Stimulated activated CD4-positive, alpha-beta T cell treated with anti-CD3 and anti-CD28 coated beads, TNF-alpha, amount 100 ng/mL, for 1 hour (primary cell): ENCODE measurements at places on chromosomes 5 and 9.

- no peak for DNase-seq
Observed at GRCh38 chr5:163534492-163535094, 29.2 kb downstream of the MAT2B start.

GRCh38 chr5:134435560-134435959, 23.9 kb upstream of the CDKN2AIPNL start:
- no peak for DNase-seq

DNA sequence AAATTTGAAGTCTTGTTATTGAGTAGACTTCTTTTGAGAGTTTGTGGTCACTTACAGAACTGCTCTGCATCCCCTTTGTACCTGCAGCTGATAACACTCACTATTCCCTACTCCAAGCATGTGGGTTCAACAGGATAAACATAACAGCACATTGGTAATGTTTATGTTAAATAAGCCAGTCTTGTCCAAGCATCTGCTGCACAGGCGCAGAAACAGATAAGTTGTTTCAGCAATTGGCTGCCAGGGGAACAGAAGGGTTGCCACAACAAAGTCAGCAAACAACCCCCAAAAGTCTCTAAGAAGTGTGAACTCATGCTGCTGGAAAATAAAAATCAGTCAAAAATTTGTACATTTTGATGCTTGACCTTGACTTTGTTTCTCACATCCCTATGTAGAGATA, 174.6 kb downstream of the GDNF start:
- DNase-seq: no peak

DNA sequence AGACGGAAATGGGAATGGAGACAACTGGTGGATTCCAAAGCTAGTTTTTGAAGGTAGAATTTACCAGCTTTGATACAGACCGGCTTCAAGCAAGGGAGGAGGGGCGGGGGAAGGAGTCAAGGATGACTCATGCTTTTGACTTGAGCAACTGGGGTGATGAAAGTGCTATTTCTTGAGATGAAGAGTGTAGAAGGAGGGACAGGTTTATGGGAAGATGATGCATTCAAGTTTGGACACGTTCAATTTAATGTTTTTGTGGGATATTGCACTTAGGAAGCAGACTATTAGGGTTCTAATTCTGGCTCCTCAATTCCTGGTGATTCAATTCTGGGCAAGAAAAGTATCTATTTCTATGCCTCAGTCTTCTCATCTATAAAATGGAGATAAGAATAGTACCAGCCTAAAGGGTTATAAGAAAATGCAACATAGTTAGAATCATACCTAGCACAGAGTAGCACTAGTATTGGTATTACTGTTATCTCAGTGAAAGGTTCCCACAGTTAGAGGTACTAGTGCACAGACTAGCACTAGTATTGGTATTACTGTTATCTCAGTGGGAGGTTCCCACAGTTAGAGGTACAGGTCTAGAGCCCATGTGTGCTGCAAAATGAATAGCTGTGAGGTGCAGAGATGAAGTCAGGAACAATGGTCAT, 4.6 kb downstream of the NIPAL4 start:
- DNase-seq: no peak

DNA sequence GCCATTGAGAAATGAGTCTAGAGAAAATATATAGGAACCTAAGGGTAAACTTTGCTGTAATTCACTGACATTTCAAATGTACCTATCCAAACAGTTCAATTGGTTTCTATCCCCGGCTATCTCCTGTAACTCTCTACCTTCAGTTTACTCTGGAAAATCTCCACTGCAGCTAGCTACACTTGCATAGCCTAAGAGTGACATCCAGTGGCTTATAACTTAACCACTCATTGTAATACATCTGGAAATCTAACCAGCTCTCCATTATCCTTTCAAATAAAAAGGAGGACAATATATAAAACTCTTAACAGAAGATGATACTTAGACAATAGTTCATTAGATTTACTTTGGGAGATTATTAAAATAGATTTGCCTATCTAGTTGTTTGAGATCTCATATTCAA, 35.3 kb upstream of the SPDL1 start:
- no peak for DNase-seq

DNA sequence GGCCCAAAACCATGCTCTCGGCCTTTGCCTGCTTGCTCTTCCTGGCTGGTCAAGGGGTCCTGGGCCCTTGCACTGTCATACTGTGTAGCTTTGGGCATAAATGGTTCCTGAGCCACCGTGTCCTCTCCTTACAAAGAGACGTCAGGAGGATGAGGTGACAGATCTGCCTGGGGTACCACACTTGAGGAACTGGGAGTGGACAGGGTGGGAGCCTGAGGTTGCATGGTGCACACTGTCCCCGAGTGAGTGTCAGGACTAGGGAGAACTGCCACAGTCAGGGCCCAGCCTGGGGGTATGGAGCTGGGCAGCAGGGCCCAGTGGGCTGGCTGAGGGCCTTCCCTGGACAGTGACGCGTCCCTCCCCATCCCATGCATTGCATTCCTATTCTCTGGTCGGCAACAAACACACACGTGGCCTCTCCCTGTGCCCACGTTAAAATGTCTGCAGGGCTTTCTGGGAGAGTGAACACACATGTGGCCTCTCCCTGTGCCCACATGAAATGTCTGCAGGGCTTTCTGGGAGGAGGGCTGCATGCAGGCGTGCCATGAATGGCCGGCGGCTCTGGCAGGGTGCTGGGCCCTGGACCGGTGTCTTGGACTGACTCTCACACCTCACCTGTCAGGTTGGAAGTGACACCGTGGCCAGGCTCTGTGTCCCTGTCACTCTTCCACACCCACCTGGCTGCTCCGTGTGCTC, 122.1 kb upstream of the COL5A1 start:
- DNase-seq: no peak

GRCh38 chr5:33808699-33809098, 83.1 kb downstream of the ADAMTS12 start:
- no peak for DNase-seq

GRCh38 chr5:15506146-15506545, 6.2 kb downstream of the FBXL7 start:
- no peak for DNase-seq

- DNase-seq: no peak
Observed at GRCh38 chr5:170256571-170256970, 23.8 kb downstream of the C5orf58 start.

DNA sequence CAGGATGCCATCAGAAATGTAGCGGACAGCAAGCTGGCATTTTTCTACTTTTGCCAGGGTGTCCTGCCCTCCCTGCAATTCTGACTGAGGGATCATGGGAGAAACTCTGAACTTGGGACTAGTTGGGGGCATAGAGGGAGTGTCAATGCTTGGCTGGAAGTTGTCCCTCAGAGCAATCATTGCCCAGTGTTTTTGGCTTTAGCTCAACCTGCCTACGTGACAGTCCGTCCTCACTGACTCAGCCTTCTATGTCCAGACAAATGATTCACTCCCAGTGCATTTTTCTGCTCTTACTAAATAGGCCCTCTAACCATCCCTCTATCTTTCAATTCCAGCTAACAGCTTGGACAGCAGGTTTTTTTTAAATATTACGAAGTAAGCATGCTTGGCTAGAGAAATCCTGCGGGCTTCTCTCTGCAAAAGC, 627.4 kb downstream of the TLR4 start:
- no peak for DNase-seq

DNA sequence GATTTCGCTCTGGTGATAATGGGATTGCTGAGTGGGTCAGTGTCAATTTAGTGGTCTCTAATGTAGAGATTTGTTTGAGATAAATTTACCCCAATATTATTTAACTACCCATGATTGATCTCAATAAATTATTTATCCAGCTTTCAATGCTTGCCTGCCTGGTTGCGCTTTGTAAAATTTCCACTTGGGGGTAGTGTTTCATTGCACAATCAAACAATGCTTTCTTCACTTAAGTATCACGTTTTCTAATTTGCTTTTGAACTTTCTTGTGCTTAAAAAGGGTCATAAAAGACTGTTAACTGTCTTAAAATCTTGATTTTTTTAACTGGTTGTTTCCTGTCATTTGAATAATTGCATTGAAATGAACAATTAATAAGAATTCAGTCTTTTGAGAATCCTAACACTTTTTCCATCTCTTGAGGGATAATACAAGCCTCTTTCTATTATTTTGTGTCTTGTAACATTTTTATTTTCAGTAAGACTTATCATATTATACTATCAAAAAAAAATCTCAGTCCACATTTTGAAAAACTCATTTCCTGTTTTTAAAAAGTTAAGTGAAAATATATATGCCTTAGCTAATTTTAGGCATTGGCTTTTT, 18.7 kb downstream of the HSD17B4 start:
- no peak for DNase-seq

DNA sequence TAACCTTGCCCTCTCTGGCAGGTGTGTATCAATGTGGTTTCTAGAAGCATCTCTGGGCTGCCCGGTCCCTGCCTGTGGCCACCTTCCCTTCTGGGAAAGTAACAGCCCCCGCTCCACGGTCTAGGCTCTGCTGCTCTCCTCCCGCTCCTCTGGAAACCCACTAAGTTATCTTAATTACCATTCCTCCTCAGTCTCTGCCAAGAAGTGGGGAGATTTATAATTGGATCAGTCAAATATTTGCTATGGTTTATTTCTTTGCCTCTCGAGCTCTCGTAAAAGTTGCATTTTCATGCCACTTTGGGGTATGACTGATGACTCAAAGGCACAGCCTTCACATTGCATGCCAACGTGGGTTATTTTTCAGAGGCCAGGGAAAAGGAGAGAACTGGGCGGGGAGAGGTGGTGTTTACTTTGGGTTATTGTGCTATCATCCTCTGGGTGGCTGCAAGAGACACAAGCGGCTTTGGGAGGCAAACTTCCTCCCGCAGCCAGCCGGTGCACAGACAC, 205.3 kb upstream of the WWC1 start:
- no peak for DNase-seq

- no peak for DNase-seq
Observed at GRCh38 chr9:96874947-96875460, 20.7 kb upstream of the ZNF782 start.

DNA sequence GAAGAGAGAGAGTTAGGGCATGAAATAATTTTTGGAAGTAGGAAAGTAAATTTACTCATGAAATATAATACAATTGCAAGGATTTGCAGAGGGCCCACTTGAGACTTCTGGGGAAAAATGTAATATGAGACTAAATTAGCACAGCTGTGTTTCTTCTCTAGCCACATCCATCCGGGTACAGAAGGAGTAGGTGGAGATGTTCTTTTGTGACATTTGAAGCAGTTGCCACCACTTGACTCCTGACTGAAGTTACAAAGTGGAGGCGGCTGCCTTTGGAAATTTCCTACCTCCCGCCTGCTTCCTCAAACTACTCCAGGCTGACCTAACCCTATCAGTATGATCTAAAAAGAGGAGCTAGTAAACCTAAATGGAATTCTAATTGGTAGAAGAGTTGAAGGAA, 58.1 kb upstream of the SHISAL2B start:
- no peak for DNase-seq

DNA sequence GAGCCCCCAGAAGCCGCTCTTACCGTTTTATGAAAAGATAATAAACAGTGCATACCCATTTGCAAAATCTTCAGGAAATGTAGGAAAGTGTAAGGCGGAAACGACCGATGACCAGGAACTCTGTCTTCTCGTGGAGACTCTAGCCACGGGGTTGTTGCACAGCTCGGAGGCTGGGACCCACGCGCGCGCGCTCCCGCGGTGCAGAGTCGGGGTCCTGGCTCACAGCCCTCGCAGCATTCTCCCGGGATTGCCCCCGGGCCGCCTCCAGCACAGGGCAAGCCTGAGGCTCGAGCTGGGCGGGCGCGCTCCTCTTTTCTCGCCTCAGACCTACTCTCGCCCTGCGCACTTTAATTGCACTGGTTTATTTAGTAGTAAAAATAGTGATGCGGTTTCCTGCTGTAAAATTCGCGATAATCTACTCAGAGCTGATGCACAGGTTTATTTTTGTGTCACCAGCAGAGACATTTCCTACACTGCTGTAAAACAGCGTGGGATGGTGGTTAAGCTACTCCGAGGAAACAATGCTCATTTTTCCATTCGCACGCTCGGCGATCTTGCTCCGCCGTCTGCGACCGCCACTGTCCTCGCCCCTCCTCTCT, 15.5 kb downstream of the TRIM7 start:
- peak; percentile 24 for DNase-seq

- DNase-seq: no peak
Observed at GRCh38 chr5:142547445-142548380, 138.2 kb downstream of the FGF1 start.

DNA sequence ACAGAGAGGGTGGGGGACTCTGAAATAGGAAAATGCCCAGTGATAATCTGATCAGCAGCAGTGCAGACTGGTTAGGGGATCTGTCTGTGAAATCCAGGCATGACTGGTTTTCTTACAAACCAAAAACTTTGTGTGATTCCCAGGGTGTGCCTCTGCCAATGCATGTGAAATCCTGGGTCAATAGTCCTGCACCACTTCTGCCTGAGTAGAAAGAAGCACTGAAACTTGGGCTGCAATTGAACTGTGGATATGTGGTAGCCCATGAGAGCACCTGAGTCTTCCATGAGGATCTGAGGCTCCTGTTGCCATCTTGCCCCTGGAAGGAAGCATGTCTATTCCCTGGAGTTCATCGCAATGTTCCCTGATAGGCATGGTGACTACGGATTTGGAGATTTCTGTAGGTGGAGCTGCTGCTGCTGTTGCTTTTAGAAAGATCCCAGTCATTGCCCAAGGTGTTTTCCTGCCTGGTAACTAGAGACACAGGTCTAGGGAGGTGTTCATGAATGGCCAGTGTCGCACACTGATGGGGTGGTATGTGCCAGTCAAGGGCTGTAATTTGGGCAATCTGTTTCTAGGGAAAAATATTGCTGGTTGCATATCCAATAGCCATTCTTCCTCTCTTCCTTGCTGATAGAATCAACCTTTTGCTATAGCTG, 146.7 kb downstream of the CARTPT start:
- DNase-seq: no peak

- no peak for DNase-seq
Observed at GRCh38 chr9:134187891-134188385, 23.6 kb upstream of the RNU6ATAC start.

GRCh38 chr5:78701795-78702410, 53.3 kb upstream of the LHFPL2 start:
- no peak for DNase-seq

DNA sequence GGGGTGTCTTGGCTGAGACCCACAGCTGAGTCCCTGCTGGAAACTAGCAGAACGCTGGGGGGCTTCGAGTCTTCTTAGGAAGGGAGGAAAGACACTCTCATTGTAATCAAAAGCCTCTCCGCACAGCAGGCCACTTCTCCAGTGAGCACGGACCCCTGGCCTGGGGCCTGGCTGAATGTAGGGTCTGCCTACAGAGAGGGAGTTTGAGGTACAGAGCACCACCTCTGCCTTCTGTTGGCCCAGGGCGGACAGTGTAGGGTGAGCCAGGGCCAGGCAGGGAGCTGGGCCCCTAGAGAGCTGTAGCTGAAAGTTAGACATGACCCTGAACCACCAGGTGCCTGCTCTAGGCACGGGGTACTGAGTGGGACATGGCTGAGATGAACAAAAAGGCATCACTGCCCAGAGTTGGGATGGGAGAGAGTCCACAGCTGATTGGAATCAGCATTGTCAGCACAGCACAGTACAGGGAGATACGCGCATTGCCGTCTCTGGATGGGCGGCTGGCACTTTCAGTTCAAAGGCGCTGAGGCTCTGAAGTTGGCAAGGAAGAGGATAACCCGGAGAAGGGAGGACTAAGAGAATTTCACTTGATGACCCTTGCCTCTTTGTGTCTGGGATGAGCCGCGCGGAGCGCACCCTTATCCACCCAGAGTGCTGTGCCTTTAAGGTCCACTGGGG, 363 bp upstream of the SLC25A48 start:
- DNase-seq: no peak
